ENCODE measurements at places on chromosomes 6 and 20.
A peak's percentile ranks its signal among the peaks of the same experiment; 100 is the strongest.

GRCh38 chr6:53918854-53919510 is 124.2 kb downstream of the LRRC1 start:
- no peaks in the 10 kb centered on the region for H3K36me3 ChIP-seq
- no peak for DNase-seq
- H3K4me3 ChIP-seq = no peak overlapping the region
- H3K27ac ChIP-seq = no peak overlapping the region
- no peaks in the 10 kb centered on the region for H3K4me1 ChIP-seq

DNA sequence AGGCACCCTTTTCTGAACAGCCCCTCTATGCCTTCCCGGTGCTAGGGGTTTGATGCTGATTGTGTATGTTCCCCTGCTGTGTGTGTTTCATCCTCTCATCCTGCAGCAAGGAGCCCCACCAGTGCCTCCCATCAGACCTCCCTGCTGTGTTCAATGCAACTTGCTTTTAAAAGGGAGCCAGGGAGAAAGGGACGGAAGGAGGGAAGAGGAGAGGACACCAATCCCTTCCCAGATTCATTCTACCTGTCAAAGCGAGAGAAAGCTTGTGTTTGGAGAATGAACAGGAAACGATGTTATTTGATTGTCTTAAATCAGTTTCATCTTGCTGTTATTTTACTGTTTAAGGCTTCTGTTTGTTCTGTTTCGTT is 259.2 kb downstream of the ADGB start:
- H3K36me3 ChIP-seq = no peaks in the 10 kb centered on the region
- no peak overlapping the region for H3K27ac ChIP-seq
- peak overlapping the region; percentile 32 for H3K4me3 ChIP-seq
- H3K27me3 ChIP-seq = no peaks in the 10 kb centered on the region
- no peak for DNase-seq

GRCh38 chr6:148867862-148868261 is 121.0 kb downstream of the UST start:
- no peak overlapping the region for H3K4me3 ChIP-seq
- no peaks in the 10 kb centered on the region for H3K27me3 ChIP-seq
- H3K27ac ChIP-seq = peak overlapping the region; percentile 21
- DNase-seq = no peak

DNA sequence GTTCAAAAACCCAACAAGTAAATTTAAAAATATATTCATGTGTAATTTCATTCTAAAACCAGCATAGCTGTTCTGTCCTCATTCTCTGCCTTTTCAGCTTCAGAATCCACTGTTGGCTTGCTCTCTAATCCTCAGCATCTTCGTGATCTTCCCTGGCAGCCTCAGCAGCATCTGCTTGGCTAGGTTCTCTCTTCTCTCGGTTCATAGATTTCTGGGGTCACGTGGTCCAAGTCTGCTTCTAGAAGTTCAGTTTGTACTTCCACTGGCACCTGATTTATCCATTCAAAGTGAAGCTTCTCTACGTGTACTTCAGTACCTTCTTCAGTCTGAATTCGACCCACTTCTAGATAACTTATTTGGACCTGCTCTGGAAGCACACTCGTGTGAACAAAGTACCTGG is 245.7 kb downstream of the EPM2A start:
- no peaks in the 10 kb centered on the region for H3K4me1 ChIP-seq
- H3K27me3 ChIP-seq = no peaks in the 10 kb centered on the region
- H3K4me3 ChIP-seq = no peak overlapping the region

DNA sequence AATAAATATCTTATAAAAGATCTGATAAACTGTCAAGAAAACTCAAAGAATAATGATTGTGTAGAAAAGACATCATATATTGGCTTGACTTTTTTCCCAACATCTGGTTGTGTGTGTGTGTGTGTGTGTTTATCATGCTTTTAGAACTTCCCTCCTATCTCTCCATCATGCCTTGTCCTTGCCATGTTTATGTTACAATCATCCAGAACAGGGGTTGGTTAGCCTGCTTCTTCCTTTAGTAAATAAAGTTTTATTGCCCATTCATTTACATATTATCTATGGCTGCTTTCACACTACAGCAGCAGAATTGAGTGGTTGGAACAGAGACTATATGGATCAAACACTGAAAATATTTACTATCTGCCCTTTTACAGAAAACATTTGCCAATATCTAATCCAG is 52.8 kb upstream of the RIPOR2 start:
- H3K4me1 ChIP-seq = no peaks in the 10 kb centered on the region
- DNase-seq = no peak
- no peaks in the 10 kb centered on the region for H3K36me3 ChIP-seq
- no peak overlapping the region for H3K27ac ChIP-seq
- no peak overlapping the region for H3K4me3 ChIP-seq

GRCh38 chr6:168417191-168417590 is 23.8 kb upstream of the SMOC2 start:
- no peaks in the 10 kb centered on the region for H3K36me3 ChIP-seq
- no peak for DNase-seq
- H3K27ac ChIP-seq = no peak overlapping the region
- H3K4me1 ChIP-seq = no peaks in the 10 kb centered on the region
- no peak overlapping the region for H3K4me3 ChIP-seq
- H3K27me3 ChIP-seq = no peaks in the 10 kb centered on the region

- no peaks in the 10 kb centered on the region for H3K36me3 ChIP-seq
- no peak for DNase-seq
- H3K27ac ChIP-seq = no peak overlapping the region
- peaks cover 3% of the 10 kb centered on the region for H3K4me1 ChIP-seq
- H3K27me3 ChIP-seq = no peaks in the 10 kb centered on the region
Measured at GRCh38 chr6:20024316-20024673, 187.1 kb downstream of the ID4 start.

DNA sequence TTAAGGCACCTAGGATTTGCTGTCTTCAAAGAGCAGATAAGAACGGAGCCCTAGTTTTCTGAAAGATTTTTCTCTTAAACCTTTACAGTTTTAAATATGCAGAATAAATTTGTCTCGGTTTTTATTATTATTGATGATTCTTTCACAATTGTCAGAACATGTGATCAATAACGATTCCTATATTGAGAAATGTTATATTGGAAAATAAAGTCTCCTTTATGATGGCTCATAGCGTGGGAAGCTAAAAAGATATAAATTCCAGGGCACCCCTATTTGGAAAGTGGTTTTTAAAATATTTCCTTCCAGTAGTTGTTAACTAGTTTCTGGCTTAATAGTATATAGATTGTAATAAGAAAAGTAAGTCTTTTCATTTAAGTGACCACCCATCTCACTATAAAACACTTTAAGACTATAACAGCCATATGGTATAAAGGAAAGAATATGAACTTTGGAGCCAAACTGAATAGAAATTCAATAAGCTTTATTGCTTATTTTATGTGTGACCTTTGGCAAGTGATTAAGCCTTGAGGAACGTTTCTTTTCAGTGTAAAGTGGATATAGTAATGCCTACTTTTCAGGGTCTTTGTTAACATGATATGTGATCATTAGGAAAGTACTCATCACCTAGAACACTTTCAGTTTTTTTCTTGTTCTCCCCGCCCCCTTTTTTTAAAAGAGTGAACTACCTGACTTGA is 369.6 kb downstream of the LAMA2 start:
- no peak for DNase-seq
- H3K27ac ChIP-seq = no peak overlapping the region
- H3K36me3 ChIP-seq = no peaks in the 10 kb centered on the region
- H3K4me3 ChIP-seq = no peak overlapping the region
- H3K27me3 ChIP-seq = no peaks in the 10 kb centered on the region

DNA sequence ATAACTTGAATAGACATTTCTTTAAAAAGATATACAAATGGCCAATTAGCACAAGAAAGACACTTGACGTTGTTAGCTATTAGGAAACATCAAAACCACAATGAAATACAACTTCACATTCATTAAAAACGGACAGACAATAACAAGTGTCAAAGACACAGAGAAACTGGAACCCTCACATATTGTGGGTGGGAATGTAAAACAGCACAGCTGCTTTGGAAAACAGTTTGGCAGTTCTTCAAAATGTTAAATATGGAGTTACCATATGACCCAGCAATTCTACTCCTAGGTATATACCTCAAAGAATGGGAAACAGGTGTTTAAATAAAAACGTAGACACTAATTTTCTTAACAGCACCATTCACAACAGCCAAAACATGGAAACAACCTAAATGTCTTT is 100.5 kb upstream of the SLC22A23 start:
- H3K4me1 ChIP-seq = no peaks in the 10 kb centered on the region
- no peaks in the 10 kb centered on the region for H3K36me3 ChIP-seq
- no peak overlapping the region for H3K27ac ChIP-seq
- no peak for DNase-seq
- H3K27me3 ChIP-seq = no peaks in the 10 kb centered on the region

- H3K4me3 ChIP-seq = no peak overlapping the region
- no peak overlapping the region for H3K27ac ChIP-seq
- H3K36me3 ChIP-seq = no peaks in the 10 kb centered on the region
Measured at GRCh38 chr6:10852361-10852960, 14.1 kb upstream of the MAK start.

DNA sequence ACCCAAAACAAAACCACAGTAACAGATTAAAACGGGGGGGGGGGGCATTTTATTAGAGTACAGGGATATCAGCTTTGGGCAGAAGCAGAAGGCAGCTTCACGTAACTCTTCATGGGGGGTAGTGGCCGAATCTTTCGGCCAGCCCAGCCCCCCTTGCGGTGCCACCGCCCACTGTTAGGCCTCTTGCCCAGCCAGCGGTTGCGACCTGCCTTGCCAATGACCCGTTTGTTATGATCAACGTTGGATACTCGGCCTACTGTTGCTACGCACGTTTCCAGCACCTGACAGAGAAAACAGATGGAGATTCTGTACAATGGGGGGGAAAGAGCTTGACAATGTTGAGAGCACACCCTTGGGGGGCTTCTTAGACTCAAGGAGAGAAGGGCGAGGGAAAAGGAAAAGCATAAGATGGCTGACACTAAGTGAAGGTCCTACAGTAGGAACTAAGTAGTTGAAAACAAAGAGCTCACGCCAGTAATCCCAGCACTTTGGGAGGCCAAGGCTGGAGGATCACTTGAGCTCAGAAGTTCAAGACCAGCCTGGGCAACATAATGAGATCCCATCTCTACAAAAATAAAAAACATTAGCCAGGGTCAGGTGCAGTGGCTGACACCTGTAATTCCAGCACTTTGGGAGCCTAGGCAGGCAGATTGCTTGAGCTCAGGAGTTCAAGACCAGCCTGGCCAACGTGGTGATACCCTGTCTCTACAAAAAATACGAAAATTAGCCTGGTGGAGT is 724 bp upstream of the CUL7 start:
- no peak for DNase-seq
- H3K27me3 ChIP-seq = no peaks in the 10 kb centered on the region
- no peaks in the 10 kb centered on the region for H3K36me3 ChIP-seq
- H3K27ac ChIP-seq = peak overlapping the region; percentile 90

DNA sequence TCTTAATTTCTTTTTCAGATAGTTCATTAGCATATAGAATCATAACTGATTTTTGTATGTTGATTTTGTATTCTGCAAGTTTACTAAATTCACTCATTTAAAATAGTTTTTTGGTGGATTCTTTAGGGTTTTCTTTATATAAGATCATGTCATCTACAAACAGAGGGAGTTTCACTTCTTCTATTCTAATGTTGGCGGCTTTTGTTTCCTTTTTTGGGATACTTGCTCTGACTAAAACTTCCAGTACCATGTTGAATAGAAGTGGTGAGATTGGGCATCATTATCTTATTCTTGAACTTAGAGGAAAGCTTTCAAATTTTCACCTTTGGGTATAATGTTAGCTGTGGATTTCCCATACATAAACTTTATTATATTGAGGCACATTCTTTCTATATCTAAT is 296.9 kb downstream of the BCKDHB start:
- H3K27me3 ChIP-seq = no peaks in the 10 kb centered on the region
- no peak overlapping the region for H3K4me3 ChIP-seq
- no peak overlapping the region for H3K27ac ChIP-seq
- no peaks in the 10 kb centered on the region for H3K36me3 ChIP-seq
- DNase-seq = no peak

- no peaks in the 10 kb centered on the region for H3K36me3 ChIP-seq
- no peaks in the 10 kb centered on the region for H3K4me1 ChIP-seq
- DNase-seq = no peak
- no peak overlapping the region for H3K27ac ChIP-seq
- no peaks in the 10 kb centered on the region for H3K27me3 ChIP-seq
- H3K4me3 ChIP-seq = no peak overlapping the region
Measured at GRCh38 chr6:48560408-48560807, 449.4 kb upstream of the PTCHD4 start.

- no peak for DNase-seq
- no peaks in the 10 kb centered on the region for H3K27me3 ChIP-seq
- H3K4me1 ChIP-seq = no peaks in the 10 kb centered on the region
- no peaks in the 10 kb centered on the region for H3K36me3 ChIP-seq
Measured at GRCh38 chr6:105319331-105319730, 83.6 kb downstream of the PREP start.

- no peaks in the 10 kb centered on the region for H3K4me1 ChIP-seq
- no peaks in the 10 kb centered on the region for H3K36me3 ChIP-seq
- no peak overlapping the region for H3K27ac ChIP-seq
- DNase-seq = no peak
Measured at GRCh38 chr20:41453010-41453950, 86.7 kb upstream of the EMILIN3 start.

DNA sequence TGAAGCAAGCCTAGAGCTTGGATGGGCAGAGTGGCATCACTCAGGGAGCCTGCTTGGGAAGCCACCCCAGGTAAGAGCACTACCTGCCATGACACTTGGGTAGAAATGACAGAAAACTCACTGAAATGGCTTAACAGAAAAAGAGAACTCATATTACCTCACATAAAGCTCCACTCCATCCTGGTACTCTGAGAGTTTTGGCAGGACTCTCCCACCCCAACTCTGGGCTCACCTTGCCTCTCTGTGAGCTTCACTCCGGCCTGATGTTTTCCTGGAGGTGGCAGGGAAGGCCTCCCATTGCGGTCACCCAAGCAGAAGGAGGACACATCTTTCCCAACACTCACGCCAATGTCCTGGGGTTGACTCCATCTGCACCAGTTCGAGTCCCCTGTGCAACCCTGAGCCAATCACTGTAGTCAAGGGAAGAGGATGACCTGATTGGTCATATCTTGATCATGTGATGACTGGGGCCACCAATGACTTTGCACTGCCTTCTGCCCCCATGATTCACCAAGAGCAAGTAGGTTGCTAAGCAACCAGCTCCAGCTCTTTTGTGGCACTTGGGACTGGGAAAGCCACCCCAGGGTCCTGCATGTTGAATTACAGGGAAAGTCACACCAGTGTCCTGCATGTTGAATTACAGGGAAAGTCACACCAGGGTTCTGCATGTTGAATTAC is 446.1 kb upstream of the SULF2 start:
- no peaks in the 10 kb centered on the region for H3K4me1 ChIP-seq
- H3K4me3 ChIP-seq = no peak overlapping the region
- no peak overlapping the region for H3K27ac ChIP-seq
- no peak for DNase-seq

DNA sequence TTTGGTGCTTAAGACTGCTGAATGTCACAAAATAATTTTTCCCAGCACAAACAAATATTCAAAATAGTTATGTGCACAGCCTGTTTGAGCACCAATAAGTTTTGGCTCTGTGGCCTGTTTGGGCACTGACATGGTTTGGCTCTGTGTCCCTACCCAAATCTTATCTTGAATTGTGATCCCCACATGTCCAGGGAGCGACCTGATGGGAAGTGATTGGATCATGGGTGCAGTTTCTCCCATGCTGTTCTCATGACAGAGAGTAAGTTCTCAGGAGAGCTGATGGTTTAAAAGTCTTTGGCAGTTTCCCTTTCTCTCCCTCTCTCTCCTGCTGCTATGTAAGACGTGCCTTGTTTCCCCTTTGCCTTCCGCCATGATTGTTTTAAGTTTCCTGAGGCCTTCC is 146.0 kb upstream of the ESR1 start:
- H3K36me3 ChIP-seq = no peaks in the 10 kb centered on the region
- no peaks in the 10 kb centered on the region for H3K27me3 ChIP-seq
- no peak for DNase-seq
- H3K4me3 ChIP-seq = no peak overlapping the region

All from Peyer's patch (tissue), 4 donors.